Suprapubic skin (tissue), 4 donors: ENCODE measurements at places on chromosomes 3 and 15.

- DNase-seq, result no peak
Measured at GRCh38 chr15:73948982-73949381, 22.7 kb downstream of the LOXL1 start.

- no peak for DNase-seq
Measured at GRCh38 chr15:80769829-80770705, 9.1 kb upstream of the CEMIP start.

DNA sequence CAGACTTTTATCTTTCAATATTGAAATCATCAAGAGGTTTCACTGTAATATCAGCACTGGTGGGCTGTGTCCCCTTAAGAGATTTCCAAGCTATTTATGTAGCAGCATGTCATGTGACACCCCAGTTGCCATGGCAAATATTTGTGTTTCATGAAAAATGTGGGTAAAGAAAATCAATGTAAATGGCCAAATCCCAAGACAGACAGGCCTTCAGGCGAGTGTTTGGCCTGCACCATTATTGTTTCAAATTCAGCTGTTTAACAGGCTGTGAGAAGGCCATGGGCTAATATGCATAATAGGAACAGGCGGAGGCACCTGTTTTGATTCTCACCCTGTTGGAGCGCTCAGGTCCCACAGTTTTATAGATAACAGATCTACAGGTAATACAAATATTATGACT, 104.2 kb downstream of the IQCH start:
- DNase-seq, result no peak

GRCh38 chr3:86942206-86942605, 48.7 kb downstream of the VGLL3 start:
- no peak for DNase-seq

- no peak for DNase-seq
Measured at GRCh38 chr3:152278756-152279427, 10.2 kb downstream of the MBNL1 start.

DNA sequence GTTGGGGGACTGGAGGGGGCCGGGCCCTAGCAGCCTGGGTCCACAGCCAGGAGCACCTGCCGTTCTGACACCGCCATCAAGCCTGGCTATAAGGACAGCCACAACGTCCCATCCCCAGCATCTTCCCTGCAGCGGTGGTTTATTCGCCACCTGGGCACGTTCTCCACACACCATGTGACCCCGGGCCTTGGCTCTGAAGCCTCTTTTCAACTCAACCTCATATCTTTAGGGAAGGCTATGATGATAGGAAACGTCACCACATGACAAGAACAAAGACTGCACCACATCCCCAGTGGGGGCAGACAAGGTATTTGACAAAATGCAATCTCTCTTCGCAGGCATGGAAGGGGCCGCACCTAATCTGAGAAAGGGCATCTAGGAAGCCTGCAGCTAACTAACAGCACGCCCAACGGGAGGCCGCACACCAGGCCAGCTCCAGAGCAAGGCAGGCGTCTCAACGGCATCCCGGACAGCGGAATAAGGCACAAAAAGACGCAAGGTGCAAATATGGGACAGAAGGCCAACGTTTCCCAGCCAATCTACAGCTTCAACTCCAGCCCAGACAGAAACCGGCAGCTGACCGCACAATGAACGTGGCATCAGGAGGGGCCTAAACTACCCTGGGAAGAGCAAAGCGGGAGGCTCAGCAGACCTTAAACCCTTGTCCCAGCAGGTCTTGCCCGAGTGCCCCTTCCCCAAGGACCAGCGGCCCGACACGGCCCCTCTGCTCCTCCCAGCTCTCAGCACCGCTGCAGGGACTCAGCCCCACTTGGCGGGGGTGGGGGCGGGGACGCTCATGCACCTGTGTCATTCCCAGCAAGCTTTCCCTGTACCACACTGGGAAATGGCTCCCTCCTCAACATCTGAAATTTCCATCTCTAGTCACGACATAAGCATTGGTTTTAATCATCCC, 41.9 kb downstream of the NIPA2 start:
- DNase-seq, result no peak

DNA sequence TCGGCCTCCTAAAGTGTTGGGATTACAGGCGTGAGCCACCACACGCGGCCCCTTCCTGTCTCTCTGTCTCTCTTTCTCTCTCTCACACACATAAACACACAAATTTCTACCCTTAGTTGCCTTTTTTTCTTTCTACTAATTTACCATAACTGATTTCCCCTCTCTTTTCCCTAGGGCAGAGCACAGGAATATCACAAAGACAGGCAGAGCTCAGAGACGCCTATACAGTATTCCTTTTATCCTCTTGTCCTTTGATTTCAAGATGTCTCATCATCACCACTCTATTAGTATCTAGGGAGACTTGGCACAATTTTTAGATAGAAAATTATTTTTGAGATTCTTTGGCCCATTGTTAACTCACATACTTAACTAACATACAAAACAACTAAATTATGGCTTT, 25.8 kb upstream of the ST3GAL6 start:
- no peak for DNase-seq

DNA sequence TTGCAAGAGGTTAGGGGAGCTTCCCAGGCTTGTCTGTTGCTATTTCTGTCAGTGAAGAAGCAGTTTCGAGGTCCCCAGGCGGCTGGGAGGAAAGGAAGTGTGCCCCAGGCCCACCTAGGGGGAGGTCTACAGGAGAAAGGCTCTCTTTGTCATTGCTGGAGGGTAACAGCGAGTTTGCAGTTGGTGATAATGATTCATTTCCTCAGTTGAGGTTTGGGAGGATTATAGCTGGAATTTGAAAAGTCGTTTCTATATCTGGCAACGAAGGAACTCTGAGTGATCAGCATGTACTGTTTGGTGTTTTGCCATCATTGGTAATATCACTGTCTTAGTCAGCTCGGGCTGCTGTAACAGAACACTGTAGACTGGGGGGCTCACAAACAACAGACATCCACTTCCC, 65.5 kb upstream of the UBE3A start:
- DNase-seq, result no peak

DNA sequence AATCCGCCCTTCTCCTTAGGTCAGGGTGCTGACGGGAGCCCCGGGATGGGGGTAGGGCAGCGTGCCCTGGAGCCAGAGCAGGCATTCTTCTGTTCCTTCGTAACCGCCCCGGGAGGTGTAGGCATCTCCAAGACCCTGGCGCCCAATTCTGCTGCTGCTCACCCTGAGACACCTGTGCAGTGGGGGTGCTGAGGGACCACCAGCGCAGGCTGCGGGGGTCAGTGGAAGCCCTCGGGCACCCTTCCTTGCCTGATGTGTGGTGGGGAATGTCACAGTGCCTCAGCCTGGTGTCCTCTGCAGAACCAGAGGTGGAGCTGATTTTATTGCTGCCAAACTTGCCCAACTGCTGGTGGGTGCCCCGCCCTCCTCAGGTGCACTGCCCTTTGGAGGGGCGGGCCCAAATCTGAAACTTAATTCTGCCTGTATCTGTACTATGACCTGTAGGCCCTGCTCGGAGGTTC, 7.3 kb downstream of the CSK start:
- no peak for DNase-seq

DNA sequence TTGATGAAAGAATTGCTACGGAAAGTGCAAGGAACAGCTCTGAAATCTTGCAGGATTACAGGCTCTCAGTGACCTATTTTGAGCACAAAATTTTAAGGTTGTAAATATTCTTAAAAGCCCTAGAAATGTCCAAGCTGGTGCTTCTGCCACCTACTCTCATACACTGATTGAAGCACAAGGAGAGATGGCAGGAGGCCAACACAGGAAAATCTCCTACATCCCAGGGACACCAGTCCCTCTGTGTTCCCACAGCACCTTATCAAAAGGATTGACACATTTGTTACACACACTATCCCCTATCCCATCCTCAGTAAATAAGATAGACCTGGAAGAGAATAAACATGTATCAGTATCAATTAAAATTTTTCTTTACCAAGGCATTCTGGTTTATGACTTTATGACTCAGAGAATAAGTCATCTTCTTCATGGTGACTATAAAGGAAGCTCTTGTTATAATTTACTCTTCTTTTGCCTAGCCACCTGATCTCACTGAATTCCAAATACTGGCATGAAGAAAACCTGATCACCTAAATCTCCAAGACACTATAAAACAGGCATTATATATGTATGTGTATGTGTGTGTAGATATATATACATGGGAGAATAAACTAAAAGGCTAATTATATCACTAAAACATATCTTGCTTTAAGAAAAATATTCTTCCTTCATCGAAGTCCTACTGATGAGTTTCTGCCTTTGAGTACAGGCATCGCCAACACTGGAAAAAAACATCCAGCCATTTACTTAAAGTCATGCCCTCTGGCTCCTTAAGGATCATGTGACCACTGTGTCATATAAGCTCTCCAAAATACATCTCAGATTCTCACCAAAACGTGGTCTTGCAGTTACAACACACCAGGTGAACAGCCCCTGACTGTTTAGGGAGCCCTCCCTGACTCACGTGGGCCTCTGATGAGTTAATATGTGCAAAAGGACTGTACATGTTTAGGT, 208.1 kb upstream of the NR2F2 start:
- DNase-seq, result no peak

DNA sequence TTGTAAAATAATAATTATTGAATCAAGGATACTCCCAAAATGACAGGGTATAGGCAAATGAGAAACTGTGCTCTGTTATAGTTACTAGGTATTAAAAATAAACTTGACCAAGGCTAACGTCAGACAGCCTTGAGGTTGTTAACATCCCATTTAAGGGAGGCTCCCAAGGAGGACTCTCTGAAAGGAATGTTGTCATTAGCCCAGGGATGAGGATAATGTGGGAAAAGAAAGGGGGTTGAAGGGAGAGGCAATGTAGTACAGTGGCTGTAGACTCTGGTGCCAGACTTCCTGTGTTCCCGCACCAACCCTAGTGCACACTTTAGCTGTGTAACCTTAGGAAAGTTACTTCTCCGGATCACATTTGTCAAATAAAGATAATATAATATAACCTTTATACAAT, 47.0 kb upstream of the RARB start:
- no peak for DNase-seq

DNA sequence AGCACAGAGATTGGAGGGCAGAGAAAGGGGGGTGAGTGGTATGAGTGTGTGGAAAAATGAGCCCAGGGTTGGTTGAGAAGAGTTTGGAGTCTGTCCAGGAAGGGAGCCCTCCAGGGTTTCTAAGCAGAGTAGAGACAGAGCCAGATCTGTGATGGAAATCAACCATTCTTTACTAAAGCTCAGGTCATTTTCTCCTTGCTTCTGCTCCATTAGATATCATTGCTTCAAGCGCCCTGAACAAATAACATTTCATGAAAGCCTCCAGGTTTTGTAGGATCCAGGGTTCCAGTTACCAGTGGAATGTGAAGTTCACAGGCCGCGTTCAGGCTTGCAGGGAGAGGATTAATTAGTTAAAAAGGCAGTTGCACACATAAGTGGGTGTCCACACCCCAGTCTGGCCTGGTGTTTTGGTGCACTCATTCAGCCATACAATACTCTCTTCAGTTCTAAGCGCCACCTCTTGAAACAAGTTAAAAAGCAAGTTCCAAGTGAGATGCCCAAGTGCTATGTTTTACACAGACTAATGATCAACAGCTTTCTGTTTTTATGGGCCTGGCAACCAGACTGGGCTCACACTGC, 16.4 kb upstream of the BOC start:
- no peak for DNase-seq

DNA sequence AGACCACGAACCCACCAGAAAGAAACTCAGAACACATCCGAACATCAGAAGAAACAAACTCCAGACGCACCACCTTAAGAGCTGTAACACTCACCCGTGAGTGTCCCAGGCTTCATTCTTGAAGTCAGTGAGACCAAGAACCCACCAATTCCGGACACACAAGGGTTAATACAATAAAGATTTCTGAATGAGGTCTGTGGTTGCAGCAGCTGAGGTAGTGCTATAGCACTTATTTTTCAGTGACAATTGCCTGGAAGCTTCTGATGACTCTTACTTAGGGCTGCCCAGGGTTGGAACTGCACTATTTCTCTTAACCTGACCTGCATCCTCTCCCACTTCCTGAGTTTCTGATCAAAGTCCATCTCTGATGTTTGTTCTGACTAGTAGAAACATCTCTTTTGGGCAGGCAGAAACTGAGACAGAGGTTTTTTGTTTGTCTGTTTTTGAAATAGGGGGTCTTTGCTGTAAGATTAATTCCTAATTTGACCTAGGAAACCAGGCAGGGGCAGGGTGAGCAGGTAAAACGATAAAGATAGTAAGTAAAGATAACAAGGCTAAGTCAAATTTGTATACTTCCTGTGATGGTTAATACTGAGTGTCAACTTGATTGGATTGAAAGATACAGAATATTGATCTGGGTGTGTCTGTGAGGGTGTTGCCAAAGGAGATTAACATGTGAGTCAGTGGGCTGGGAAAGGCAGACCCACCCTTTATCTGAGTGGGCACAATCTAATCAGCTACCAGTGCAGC, 169.1 kb downstream of the GAP43 start:
- DNase-seq, result no peak

GRCh38 chr3:185280572-185281365, 26.9 kb upstream of the EHHADH start:
- DNase-seq, result no peak

DNA sequence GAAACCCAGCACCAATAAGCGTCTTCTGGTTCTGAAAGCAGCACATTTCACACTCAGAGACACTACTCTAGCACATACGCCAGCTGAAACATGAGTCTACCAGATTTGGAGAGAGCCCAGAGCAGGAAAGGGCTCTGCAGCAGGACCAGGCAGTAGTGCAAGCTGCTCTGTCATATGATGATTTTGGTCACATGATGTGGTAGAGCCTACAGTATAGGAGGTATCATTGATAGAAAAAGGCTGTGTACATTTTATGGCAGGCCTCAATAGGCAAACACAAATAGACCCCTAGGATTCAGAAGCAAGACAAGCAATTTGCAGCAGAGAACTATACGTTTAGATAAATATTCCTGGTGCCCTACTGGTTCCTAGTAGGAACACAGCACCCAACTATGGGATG, 58.2 kb downstream of the QTRT2 start:
- no peak for DNase-seq

- no peak for DNase-seq
Measured at GRCh38 chr3:112514527-112515128, 15.4 kb upstream of the BTLA start.

- DNase-seq, result no peak
Measured at GRCh38 chr3:96806341-96806740, 8.1 kb upstream of the EPHA6 start.

DNA sequence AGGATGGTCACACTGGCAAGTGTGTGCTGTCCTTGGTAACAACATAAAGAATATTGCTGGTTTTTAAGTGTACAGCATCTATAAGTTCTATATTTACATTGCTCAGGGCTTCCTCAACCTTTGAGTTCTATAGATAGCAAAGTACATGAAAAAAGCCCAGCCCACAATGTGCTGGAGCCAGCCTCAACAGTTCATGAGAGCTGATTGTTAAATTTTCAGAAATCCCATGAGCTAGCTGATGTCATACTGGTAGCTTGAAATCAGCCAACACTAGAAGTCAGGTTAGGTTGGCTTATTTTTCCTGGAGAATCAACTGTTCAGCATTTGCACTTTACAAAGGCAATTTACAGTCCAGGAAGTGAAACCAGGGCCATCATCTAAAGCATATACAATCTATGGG, 102.8 kb downstream of the STRIT1 start:
- no peak for DNase-seq
